ENCODE measurements at places on chromosomes 2 and 18.

GRCh38 chr2:1650085-1650872 is 94.0 kb downstream of the PXDN start:
- no peak for DNase-seq

- DNase-seq = no peak
These were observed 44.5 kb upstream of the MAP4K3 start for GRCh38 chr2:39481611-39482010.

DNA sequence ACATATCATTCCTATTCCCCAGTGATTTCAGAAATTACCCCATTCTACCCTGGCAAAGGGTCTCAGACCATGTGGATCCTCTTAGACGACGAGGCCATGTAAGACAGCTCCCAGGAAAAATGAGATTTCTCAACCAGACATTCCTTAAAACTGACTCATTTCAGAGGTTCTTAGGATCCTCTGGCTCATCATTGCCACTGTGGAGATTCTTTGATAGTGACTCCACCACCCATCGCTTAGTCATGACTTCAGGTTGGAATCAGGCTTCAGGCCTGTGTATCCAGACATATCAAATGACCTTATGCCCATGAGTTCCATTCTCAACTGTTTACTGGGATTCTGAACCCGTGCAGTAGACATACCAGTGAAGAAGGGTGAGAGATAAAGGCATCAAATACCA is 245.6 kb upstream of the TCF4 start:
- DNase-seq = no peak

- DNase-seq = no peak
These were observed 5.6 kb downstream of the FBXO36 start for GRCh38 chr2:229927817-229928321.

DNA sequence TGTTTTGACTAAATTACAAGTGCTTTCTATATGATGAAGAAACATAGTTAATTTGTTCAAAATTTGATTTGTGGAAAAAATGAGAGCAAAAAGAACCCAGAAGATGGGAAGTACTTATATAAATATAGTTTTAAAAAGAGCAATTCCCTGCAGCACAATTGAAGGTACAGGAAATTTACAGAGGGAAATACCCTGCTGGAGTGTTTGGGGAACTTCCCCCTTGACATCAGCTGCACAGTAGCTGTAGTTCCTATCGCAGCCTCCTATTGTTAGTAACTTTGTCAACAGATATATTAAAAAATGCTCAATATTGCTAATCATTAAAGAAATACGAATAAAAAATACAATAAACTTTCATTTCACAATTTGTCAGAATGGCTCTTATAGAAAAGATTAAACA is 1118.8 kb upstream of the ZEB2 start:
- no peak for DNase-seq

DNA sequence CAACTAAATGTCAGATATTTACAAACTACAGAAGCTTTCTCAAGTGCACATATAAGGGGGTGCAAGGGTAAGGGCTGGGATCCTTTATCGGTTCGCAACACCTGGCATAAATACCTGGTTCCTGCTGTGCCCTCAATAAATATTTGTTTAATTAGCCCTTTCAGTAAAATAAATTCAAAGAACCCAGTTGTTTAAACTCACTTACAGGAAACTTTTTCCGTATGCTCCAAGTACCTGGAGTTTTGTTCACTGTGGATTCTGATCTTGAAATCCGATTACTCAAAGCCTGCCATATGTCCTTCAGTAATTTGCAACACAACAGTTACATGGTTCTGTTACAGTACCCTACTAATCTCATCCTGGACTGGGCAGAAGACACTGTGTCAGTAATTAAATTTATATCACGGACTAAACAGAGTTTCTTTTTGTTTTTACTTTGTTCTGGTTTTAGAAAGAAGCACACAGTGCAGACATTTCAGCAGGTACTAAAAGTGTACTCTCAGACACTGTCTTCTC is 36.9 kb downstream of the TBC1D8 start:
- no peak for DNase-seq

DNA sequence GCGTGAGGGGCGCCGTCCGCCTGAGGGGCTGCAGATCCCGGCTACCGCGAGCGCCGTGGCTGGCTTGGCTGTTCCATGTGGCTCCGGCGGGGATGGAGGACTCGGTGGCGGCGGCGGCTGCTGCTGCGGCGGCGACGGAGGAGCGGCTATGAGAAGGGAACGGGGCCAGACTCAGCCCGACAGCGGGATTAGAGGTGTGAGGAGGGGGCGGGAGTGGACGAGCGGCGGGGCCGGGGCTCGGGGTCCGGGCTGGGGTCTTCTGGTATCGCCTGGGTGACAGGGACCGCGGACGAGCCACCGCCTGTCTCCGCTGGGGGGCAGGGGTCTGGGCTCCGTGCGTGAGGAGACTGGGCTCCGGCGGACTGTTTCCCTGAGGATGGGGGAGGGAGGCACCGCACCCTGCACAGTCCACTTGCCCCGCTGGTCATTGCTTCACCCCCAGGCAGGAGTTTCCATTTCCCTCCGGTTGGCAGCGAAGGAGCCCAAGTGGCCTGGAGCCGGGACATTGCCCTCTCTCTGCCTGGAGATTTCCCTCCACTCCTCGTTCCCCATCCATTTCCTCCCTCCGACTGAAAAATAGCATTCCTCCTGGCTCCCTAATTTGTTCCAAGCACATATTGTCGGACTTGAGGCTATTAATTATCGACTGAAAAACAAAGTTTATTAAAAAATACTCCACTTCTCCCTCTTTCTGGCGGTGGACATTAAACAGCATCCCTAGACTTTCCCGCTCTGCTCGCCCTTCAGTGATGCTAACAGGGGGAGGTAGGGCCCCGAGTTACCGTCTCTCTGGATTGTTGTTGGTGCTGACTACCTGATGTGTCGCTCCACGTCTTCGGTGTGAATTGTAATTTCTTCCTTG is 577 bp downstream of the EHBP1 start:
- DNase-seq = peak; percentile 61

DNA sequence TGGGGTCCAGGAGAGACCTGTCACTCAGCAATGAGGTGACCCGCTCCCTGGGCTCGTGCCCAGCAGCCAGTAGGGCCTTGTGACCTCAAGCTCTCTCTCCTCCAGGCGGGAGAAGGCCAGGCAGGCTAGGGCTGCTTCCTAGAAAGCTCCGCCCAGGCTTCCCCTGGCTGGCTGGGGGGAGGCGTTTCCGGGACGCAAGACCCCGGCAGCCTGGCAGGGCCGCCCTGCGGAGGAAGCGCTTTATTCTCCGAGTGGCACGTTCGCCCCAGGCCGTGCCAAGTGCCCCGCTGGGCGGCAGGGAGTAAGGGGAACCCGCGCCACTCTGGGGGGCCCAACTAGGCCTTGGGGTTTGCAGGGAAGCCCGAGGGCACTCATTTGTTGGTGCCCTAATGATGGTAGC is 21.2 kb upstream of the EPAS1 start:
- DNase-seq = no peak

DNA sequence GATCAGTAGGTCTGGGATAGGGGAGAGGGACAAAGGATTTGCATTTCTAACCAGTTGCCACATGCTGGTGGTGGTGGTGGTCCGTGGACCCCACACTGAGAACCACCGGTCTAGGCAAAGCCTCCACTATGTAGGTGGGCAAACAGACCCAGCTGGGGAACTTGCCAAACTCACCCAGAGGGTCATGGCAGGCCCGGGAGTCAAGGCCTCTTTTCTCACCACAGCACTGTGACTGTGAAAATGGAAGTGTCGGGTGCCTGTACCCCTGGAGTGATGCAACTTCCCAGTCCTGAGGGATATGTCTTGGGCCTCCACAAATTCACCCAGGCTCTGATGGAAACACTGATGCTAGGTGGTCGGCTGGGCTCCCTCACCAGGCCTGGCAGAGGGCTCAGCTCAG is 101.2 kb upstream of the SMAD2 start:
- no peak for DNase-seq

DNA sequence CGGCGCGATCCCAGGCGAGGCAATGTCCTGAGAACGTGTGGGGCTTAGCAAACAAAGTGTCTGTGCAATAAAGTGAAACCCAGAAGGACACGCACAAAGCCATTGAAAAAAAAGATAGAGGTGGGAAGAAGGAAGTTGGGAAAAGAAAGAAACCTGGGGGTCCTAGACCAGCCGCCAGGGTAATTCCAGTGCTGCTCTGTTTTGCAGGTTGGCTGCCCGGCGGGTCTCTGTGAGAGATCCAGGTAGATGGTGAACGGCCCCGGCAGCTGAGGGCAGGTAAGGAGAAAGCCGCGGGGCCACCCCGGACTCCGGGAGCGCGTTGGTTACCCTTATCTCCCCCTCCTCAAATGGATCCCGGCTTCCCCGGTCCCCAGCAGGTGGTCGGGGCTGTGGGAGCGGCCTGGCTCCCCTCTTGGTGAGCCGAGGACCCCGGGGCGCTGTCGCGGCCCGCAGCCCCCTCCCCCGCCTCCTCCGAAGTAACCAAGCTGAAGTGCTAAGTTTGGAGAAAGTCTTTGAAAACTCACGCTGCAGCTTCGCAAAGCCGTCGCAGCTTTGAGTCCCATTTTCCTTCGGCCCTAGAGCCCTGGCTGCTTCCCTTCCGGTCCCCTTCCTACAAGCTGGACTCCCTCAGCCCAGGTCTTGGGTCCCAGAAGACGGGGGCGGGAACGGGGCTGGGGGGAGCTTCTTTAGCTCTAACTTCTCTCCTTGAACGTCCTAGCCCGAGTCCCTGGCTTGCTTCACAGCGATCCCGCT is 588 bp downstream of the OTX1 start:
- peak; percentile 29 for DNase-seq

DNA sequence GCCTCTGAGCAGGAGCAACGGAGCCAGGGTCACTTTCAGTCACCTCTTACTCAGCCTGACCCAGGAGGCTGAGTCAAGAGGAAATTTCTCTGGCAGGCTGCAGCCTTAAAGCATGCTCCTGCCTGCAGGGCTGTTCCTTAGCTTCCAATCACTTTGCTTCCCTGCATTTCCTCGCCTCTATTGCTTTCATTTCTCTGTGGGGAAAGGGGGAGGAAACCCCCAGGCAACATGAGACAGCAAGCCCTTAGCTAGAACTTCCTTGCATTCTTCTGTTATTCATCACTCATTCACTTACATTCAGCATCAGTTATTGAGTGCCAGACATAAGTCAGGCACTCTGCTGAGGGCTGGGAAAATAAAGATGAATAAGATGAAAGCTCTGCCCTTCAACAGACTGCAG is 13.0 kb downstream of the XDH start:
- DNase-seq = no peak

DNA sequence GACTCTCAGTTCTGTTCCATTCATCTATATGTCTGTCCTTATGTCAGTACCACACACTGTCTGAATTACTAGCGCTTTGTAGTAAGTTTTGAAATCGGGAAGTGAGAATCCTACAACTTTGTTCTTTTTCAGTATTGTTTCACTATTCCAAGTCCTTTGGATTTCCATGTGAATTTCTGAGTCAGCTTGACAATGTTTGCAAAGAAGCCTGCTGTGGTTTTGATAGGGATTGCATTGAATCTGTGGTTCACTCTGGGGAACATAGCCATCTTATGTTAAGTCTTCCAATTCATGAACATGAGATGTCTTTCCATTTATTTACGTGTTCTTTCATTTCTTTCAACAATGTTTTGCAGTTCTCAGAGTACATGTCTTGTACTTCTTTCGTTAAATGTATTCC is 15.0 kb downstream of the SLC3A1 start:
- no peak for DNase-seq

DNA sequence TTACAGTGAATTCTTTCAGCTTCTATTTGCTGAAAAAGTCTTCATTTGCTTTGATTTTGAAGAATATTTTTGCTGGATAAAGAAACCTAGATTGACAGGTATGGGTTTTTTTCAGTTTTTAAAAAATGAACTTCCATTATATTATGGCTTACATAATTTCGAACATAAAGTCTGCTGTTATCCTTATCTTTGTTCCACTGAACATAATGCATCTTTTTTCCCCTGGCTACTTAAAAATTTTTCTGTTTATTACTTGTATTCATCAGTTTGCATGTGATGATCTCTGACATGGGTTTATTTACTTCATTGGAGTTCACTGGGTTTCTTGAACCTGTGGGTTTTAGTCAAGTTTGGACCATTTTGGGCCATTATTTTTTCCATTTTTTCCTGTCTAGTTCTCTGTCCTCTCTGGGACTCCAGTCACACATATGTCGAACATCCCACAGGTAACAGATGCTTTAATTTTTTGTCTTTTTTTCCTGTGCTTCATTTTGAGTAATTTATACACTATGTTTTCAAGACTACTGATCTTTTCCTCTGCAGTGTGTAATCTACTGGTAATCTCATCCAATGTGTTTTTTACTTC is 33.1 kb downstream of the SEC11C start:
- no peak for DNase-seq

- no peak for DNase-seq
These were observed 185.4 kb upstream of the NCKAP5 start for GRCh38 chr2:133753665-133754064.

DNA sequence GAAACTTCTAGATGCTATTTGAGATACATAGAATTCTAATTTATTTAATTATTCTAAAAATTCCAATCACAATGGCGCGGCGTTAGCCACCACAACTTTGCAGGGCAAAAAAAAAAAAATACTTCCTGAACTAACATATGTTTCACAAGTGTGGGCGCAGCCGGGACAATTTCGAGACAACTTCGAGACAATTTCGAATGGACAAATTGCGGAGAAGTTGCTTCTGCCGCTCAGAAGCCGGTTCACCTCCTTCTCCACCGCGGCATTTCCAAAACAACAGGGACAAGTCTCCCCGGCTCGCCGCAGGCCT is 842 bp downstream of the PAX3 start:
- no peak for DNase-seq

DNA sequence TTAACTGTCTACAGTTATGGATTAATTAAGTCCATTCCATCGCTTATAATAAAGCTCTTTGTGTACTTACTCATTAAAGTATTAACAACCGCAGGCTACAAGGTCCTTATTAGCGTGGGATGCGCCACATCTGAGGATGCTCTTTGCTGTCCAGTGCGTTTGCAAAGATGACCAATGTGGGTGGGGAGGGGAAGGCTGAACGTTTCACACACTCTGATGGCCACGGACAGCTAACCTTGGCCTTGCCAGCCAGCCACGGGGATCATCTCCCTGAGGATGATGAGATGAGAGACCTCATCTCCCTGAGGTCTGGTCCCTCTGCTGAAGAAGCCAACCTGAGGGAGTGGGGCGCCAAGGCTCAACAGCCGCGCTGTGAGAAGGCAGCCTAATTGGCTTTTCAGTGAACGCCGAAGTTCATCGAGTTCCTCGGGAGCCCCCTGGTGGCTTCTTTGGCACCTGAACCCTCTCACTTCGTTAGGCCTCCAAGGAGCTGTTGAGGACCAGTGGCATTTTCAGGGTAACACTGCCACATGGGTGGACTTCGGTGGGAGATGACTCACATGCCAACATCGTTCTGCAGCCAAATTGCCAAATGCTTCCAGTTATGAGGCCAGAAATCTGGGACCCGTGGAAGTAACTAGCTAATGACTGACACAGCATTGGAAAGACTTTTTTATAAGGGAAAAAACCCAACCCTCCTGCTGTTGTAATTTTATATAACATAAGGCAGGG is 69.3 kb upstream of the SEC11C start:
- peak; percentile 86 for DNase-seq
